ENCODE measurements at places on chromosomes 11 and 22.

DNA sequence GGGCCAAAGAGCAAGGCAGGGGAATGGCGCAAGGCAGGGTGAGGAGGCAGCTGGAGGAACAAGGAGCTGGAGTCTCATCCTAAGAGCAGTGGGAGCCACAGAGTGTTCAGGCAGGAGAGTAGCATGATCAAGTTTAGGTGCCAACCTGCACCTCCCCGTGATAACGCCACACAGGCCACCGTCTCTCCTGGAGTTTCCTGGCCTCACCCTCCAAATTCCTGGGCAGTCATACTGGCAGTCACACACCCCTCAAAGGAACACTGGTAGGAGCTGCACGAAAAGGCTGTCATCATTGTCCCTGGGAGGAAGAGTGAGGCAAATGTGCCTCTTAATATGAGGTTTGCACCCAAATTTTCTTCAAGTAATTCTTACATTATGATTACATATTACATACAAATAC lies 36.3 kb upstream of the RTL6 start:
- DNase-seq = no peak

GRCh38 chr11:116119158-116119557 lies 614.9 kb upstream of the CADM1 start:
- DNase-seq = no peak

GRCh38 chr11:111426617-111427016 lies 47.5 kb upstream of the POU2AF1 start:
- no peak for DNase-seq

DNA sequence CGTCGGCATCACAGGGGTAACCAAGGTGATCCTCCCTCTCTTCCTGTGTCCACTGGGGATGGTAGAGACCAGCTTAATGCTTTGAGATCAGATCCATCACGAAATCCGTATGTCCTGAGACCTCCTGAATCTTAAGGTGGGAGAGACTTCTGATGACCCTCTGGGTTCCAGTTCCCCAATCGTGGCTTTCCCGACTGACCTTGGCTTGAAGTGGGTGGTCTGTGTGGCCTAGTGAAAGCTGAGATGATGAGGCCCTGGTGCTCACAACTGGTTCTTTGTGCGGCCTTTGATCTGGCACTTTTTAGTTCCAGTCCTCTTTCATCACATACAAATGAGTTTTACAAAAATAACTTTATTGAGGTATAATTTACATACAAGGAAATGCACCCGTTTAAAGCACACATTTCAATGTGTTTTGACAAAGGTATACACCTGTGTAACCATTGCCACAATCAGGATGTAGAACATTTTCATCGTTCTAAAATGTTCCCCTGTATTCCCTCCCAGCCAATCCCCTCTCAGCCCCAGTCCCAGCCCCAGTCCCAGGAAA lies 6.1 kb downstream of the MIAT start:
- no peak for DNase-seq

DNA sequence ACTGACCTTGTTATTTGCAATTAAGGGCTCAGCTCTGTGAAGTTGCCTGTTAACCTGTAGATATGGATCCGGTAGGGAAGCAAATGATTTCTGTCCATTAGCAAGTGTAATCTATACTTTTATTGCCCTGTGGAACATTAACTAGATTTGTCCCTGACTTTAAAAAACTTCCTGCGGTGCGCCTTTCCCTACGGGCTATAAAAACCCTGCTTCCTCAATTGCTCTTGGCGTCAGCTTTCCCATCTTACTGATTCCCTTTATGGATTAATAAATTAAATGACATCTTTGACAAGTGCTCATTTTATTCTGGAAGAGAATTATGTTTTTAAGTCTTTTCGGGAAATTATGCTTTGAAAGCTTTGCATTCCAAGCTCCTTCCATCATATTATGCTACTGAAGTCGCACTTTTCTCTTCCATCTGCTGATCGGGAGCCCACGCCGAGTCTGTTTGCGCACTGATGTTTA lies 18.3 kb upstream of the CLMP start:
- DNase-seq = no peak

- no peak for DNase-seq
Measured at GRCh38 chr11:45287316-45287903, 1.3 kb upstream of the SYT13 start.

Measured in NCI-H446 (cell line).